ENCODE measurements at places on chromosomes 7 and 10.

- no peak for DNase-seq
Observed at GRCh38 chr10:7986851-7987250, 67.6 kb upstream of the GATA3 start.

GRCh38 chr7:35036361-35037171, 719 bp downstream of the DPY19L1 start:
- DNase-seq: peak; percentile 4

- DNase-seq: peak; percentile 15
Observed at GRCh38 chr7:43834463-43835251, 34.7 kb downstream of the MRPS24 start.

- DNase-seq: no peak
Observed at GRCh38 chr7:44609829-44610228, 3.4 kb downstream of the OGDH start.

GRCh38 chr10:21317902-21318301, 207.6 kb downstream of the SKIDA1 start:
- DNase-seq: no peak

DNA sequence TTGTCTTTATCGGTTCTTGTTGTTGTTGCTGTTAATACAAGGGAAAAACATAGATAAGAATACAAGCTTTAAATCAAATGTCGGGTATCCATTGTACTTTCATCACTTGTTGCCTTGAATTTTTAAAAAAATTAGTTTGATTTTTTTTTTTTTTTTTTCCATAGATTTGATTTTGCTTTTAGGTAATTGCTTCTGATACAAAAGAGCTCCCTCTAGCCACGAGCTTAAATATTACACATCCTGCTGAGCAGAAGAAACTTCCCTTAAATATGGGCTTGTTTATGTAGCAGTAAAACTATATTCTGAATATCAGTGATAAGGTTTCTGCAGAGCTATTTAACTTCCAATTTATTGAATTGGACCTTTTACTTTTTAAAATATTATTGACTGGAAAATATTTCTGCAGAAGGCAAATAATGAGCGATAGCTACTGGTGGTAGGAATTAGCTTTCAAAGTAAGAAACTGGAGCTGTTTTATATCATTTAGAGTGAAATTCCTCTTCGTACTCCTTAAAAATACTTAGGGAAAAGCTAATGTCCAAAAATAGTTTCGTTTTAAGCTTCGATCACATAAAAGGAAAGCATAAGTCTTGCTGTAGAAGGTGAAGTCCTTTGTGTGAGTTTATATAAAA, 216.9 kb downstream of the POLR1F start:
- no peak for DNase-seq

- DNase-seq: no peak
Observed at GRCh38 chr10:73922007-73922863, 11.3 kb downstream of the PLAU start.

GRCh38 chr10:86290933-86291615, 75.5 kb downstream of the GRID1 start:
- no peak for DNase-seq

GRCh38 chr7:3730276-3730675, 429.2 kb downstream of the SDK1 start:
- no peak for DNase-seq

- DNase-seq: no peak
Observed at GRCh38 chr10:93030409-93030808, 30.2 kb upstream of the CYP26C1 start.

GRCh38 chr7:85065306-85065705, 121.5 kb downstream of the SEMA3D start:
- no peak for DNase-seq

GRCh38 chr7:88462799-88463198, 156.1 kb upstream of the STEAP4 start:
- DNase-seq: no peak

DNA sequence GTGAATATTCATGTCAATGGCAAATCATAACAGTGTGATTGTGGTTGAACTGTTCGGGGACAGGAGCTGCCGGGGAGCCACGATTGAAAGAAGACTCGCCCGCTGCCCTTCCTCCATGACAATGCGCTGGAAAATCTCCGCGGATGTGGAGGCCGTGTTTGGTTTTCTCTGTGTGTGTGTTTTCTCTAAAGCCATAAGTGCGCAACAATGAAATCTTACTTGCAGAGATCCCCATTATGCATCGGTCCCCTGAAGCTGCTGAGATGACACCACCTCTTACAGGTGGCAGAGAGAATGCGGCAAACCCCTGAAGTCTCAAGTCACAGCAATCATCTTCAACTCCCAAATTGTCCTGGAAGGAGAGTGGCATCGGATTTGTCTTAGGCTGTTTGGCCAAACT, 442.3 kb upstream of the MKI67 start:
- no peak for DNase-seq

- DNase-seq: peak; percentile 20
Observed at GRCh38 chr10:14659626-14660196, 115.0 kb downstream of the FAM107B start.

DNA sequence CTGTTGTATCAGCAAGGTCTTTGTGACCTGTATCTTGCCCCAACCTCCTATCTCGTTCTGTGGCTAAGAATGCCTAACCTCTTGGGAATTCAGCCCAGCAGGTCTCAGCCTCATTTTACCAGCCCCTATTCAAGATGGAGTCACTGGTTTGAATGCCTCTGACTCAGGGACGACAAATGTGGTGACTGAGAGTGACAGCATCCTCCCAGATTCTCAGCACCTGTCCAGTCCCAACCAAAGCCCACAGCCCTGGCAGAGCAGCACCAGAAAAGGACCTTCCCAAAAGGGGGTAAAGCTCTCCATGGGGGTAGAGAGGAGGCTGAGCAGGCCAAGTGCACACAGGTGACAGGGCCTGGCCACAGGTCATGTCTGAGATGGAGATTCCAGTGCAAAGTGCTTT, 35.4 kb upstream of the GPAM start:
- DNase-seq: no peak

DNA sequence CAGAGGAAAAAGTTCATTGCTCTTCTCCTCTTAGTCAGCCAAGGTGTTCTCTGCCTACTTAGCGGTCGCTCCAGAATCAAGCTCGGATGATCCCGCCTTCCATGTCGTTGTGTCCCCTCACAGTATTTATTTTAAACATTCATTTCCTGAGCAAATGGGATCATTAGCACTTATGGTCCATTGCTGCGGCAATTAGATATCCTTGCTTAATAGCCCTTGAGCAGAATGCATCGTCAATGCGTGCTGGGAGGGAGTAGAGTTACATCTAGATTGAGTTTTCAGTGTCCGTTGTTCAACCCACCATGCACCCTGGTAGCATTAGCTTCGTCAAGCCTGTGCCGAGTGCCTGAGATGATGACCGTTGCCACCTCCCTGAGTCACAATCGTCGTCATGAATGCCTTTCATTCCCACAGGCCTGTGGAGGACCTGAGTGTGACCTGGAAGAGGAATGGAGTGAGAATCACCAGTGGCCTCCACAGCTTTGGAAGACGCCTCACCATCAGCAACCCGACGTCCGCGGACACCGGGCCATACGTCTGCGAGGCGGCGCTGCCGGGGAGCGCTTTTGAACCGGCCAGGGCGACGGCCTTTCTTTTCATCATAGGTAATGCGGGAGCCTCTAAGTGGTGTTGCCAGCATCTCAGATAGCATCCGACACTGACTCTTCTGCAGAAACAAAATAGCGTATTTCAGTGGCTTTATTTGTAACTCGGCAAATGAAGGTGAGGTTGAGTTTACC, 650.4 kb downstream of the SDK1 start:
- DNase-seq: no peak

GRCh38 chr10:90644165-90644564, 213.7 kb downstream of the HTR7 start:
- no peak for DNase-seq

DNA sequence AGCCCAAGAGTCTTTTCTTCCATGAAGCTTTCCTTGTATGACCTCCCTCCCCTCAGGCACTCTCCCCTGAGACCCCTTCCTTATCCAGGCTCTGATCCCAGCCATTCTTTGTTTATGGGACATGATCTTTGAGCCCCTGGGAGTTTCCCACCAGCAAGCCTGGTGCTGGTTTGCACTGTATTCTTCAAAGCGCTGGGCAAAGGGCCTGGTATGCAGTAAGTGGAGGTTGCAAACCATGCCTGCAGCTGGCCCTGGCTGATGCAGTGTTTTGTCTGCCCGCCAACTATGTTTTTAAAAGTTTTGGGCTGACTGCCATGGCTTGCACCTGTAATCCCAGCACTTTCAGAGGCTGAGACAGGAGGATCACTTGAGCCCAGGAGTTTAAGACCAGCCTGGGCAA, 6.8 kb upstream of the NODAL start:
- DNase-seq: no peak

DNA sequence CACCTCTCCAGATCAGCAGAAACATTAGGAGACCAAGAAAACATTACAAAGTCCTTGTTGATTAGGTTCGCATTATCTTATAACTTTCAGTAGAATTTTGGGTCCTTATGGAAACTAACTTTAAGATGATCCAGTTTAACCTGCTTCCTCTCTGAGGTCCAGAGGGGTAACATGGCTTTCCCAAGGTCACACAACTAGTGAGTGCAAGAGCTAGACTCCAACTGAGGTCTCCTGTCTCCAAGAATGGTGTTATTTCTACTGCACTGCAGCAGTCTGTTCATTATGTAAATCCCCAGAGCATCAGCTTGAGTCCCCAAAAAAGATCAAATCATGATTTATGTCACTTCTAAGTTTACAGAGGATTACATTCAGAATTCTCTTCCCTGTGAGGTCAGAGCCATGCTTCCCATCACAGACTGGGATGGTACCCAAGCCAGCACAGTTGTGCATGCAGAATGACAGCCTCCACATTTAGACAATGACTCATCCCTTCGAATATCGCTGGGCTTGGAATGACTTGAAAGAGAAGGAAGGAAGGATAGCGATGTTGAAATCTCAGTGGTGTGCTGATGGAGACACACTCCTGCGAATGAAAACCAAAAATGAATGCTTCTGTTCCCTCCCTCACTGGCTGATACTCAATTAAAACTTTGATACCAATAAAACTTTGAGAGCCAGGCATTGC, 163.1 kb upstream of the PLXNA4 start:
- no peak for DNase-seq

GRCh38 chr7:27897441-27897847, 157.5 kb downstream of the TAX1BP1 start:
- DNase-seq: no peak
